ENCODE measurements at places on chromosomes 4 and X.

- DNase-seq: no peak
Observed at GRCh38 chrX:133722756-133723155, 262.6 kb downstream of the GPC3 start.

DNA sequence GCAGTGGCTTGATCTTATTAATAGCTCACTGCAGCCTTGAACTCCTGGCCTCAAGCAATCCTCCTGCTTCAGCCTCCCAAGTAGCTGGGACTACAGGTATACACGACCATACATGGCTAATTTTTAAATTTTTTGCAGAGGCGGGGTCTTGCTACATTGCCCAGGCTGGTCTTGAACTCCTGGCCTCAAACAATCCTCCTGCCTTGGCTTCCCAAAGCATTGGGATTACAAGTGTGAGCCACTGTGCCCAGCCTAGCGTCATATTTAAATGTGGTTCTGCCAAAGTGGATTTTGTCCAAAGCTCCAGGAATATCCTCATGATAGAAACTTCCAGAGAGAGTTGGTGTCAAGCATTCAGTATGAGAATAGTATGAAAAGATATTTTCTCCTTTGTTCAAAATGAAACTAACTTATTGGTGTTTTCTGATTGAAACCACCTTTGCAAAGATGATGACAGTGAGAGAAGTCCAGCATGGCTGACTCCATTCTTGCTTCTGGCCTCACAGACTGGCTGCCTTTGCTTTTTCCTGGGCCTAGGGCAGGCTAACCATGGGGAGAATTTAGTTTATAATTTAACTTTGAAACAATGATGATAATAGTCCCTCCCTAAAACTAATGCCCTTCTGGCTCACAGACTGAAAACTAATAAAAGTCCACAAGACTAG lies 129.0 kb downstream of the C4orf51 start:
- DNase-seq: no peak

DNA sequence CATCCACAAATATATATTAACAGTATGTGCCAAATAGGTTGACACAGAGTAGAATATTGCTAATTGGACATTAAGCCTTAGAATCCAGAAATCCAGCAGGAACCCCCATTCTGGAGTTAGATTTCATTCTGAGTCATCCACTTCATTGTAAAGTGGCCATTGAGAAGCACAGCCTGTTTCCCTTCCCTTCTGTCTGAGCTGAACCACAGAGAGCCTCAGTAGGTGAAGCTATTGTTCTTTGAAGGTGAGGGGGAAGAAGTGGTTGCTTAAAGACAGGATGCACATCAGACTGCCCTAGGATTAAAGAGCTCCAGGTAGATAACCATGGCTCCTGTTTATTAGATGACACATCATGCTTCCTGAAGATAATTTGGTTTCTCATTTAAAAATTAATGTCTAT lies 30.6 kb upstream of the MCF2 start:
- peak; percentile 96 for DNase-seq

GRCh38 chrX:11509786-11510185 lies 155.9 kb downstream of the ARHGAP6 start:
- no peak for DNase-seq

DNA sequence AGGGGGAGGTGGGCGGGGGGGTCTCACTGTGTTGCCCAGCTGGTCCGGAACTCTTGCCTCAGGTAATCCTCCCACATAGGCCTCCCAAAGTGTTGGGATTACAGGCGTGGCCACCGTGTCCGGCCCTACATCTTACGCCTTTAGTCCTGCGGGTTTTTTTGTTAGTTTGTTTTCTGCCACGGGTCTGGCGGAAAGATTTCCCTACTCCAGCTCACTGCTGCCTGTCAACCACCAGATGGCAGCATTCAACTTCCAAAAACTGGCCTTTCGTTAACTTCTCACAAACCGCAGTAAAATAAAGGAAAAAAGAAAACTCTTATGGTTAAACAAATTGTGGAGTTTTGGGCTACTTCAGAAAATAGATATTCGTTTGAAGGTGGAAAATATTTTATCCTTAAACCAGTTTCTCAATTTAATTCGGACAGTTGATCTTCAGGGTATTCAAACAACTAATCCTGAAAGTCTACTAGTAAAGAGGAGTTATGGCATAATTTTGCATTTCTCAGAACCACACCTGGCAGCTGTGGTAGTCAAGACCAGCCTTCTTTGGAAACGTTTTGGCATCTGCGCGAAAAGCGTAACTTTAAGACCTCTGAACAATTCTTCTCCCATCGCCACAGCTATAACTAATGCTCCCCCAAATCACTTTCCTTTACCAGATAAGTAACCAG lies 41.1 kb downstream of the LUZP4 start:
- peak; percentile 80 for DNase-seq

GRCh38 chr4:36794716-36795115 lies 449.8 kb upstream of the NWD2 start:
- no peak for DNase-seq

DNA sequence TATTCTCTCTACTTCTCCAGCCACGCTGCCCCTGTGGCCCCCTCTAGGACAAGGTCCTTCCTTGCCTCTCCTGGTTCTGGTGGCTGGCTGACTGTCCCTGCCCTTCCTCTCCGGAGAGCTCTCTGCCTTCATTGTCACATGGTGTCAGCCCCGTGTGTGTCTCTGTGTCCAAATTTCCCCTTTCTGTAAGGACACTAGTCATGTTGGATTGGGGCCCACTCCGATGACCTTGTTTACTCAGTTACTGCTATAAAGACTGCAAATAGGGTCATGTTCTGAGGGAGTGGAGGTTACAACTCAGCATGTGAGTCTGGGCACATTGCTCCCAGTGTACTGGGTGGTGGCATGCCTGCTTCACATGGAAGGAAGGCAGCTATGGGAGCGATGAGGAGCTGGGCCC lies 129.5 kb upstream of the PSAPL1 start:
- no peak for DNase-seq

DNA sequence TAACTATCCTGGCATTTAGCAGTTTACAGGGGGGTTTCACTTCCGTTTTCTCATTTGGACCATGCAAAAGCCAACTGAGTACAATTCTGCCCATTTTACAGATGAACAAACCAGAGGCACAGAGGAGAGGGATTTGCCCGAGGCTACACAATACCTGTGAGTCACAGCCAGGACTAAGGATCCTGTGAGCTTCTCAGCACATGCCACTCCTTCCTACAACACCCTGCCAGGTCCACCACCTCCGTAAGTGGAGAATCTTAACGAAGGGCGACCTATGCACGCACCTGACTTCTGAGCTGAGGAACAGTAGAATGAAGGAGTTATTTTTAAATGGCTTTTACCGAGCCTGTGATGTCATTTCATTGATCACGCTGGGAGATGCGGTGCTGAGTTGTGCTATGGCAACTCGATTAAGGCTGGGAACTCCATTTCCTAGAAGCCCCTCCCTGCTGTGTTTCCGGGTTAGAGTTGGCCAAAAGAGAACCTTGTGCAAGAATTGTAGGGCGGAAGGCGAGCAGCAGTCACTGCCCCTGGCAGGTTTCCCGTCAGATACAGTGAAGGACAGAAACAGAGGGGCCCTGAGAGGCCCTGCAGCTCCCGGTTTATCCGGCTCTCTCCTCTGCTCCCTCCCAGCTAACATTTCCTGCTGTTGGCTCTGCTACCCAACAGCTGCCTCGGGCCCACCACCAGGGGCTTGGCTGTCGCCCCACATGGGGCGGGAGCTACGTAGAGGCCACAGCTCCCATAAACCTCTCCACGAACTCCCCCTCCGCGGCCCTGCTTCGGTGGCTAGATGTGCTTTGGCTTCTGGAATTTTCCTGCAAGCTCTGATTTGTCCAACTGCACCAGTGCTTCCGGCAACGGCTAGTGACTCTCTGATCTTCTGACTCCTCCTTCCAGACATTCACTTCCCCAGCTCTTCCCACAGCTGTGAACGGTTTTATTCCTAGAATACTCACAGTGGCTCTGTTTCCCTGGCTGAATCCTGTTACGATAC lies 75.1 kb upstream of the USP9X start:
- DNase-seq: peak; percentile 76

DNA sequence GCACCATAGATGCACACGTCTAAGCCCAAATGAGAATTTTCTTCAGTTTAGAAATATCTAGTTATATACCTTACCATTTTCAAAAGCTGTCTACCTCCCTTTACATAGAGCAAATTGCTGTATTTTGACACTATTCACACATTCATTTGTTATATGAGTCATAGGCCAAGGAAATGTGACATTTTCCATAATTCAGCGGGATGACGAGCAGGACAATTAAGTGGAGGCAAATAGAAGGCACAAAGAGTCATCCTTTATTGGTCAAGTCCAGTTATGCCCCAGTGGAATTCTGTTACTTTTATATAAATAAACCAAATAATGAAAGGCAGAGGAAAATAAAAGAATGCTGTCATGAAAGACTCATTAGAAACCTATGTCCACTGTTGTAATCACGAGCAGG lies 27.9 kb downstream of the FGF13 start:
- DNase-seq: peak; percentile 44

DNA sequence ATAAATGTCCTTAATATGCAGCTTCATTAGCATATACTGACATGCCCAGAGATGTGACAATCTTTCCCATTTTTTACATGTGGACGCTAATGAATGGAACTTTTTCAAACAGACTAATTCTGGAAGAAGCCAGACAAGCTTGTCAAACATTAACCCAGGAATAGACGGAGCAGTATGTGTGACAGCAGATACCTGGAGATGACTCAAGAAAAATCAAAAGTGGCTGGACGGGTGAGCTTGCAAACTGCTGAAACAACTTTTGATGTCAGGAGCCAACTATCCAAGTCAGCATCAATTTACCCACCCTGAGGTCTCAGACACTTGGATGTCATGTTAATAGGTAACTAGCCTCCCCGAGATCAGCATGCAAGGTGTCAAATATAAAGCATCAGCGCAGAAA lies 183.0 kb downstream of the PACRGL start:
- peak; percentile 74 for DNase-seq

GRCh38 chrX:109190542-109190941 lies 291.3 kb downstream of the GUCY2F start:
- DNase-seq: no peak

DNA sequence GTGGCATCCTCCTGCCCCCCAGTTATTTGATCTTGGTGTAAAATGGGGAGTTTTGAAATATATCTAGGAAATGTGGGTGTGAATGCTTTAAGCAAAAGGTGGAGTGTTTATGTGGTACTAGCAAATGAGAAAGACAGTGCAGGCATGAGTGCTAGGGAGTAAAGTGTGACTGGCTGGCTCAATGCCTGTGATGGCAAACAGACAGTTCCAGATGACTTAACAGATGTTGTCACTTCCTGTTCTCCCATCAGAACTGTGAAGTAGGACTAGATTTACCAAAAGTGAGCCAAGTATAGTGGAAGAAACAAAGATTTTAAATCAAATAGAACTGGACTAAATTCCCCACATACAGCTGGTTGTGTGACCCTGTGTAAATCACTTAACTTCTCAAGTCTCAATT lies 8.4 kb upstream of the AMOT start:
- peak; percentile 52 for DNase-seq

DNA sequence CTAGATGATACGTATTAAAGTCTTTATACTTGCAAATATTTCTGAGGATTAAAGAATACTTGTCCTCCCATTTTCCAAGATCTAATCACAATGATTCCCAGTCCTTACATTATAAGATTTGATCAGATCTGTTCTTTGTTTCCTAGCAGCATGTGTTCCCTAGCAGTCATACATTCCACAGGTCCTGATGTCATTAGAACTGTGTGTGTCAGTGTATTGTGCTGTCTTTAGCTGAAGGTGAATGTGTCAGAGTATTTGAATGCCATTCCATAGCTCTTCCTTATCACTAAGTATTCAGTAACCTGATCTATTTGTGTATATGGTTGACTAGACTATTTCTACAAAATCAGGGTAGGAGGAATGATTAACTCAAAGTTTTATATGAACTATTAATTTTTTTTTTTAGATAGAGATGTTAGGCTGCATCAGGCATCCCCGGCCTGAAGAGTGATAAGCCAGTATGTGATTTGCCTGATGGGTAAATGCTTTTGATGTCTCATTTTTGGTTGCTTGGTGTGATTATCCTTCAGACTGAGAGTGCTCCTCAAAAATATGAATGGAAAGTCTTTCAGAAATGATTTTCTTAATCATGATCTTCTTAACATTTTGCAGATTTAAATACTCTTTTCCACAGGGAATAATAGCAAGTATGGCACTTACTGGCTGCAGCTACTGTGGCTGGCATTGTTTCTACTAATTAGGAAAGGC lies 4.4 kb downstream of the ADGRL3 start:
- peak; percentile 64 for DNase-seq

- DNase-seq: no peak
Observed at GRCh38 chr4:152609481-152609880, 70.3 kb downstream of the TMEM154 start.

GRCh38 chrX:130086447-130087206 lies 23.7 kb downstream of the ELF4 start:
- DNase-seq: no peak

- no peak for DNase-seq
Observed at GRCh38 chr4:136737066-136737465, 795.2 kb downstream of the PCDH18 start.

DNA sequence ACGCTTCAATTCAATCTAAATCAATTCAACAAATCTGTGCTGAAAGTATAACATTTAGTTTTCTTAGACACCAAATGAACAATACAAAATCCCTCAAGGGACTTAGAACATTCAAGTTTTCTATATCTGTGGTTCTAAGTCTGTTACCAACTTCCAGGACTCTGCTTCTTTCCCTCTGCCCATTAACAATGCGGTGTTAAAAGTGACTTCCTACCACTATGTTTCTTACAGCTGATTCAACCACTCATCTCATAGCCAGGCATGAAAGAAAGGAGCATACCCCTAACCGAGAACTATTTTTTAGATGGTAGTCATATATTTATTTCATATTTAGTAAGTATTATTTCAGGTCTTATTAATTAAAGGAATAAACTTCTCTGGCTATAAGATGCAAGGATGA lies 38.9 kb downstream of the PPA2 start:
- DNase-seq: no peak

DNA sequence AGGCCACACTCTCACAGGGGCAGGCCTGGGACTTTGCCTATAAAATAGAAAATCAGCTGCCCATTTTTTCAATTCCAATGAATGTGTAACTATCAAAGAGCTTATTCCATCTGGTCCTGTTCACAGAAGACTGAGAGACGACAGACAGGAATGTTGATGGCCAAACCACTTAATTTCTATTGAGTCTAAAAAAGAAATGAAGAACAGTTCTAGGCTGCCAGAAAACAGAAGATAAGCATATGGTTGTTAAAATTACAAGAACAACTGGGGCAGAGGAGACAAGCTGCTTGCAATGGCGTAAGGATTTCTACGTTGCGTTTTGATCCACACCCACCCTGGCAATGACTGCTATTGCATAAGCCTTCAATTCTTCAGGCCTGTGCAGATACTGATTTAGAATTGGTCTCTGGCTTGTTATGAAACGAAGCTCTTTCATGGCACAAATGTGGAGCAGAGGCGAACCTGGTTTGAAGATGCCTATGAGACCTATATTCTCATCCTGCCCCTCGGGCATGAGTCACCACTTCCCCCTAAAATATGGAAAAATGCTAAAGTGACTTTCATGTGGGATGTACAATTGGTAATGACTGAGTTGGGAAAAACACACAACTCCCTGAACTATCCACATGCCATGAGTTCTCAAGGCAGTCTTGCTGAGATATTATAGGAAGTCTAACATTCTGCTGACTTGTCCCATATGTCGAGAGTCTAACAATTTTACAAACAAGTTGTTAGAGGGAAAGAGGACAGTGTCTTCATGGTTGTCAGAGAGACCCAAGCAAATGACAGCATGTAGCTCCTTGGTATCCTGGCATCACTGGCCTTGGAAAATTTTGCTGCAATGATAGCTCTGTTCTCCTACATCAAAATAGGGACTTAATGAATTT lies 37.9 kb upstream of the SORBS2 start:
- DNase-seq: no peak

Measured in DMS53 (cell line).